ENCODE measurements at places on chromosomes 7 and 10.
A peak's percentile ranks its signal among the peaks of the same experiment; 100 is the strongest.

- H3K27me3 ChIP-seq, result peaks cover 38% of the 10 kb centered on the region
- no peak overlapping the region for H3K4me3 ChIP-seq
- H3K36me3 ChIP-seq, result peaks cover 3% of the 10 kb centered on the region
- H3K4me1 ChIP-seq, result no peaks in the 10 kb centered on the region
Observed at GRCh38 chr7:159049266-159050025, 95.2 kb downstream of the VIPR2 start.

DNA sequence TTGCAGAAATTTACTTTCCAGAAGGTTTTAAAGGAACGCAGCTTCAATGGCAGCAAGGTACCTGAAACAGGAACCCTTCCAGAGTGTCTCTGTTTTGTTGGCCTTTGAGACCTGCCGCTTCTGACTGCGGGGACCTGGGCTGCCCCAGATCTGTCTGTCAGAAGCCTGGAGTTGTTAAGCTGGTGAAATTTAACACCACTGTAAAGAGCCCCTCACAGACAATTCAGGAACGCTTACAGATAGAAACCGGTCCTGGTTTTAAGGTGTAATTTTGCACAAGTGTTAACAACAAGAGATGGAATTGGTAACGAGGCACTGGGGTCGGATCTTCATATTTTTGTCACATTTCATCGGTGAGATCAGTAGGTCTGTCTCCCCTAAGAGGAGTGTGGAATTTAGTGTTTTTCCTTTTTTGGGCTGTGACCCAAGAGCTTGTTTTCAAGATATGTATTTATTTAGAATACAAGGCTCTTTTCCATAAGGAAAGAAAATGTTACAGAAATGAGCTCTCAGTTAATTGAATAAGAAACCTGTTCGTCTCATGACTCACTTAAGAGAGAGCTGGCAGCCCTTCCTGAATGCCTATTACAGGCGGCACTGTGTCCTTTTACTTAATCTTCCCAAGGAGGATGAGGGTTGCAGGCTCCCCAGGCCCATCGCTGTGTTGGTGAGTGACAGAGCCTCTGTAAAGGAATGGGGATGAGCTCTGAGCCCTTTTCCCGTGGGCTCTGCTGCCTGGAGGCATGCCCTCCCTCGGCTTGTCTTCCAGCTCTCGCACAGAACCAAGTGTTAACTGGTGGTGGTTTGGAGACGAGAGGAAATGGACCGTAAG lies 168.7 kb downstream of the CUX1 start:
- peaks cover 7% of the 10 kb centered on the region for H3K36me3 ChIP-seq
- DNase-seq, result no peak
- peaks cover 39% of the 10 kb centered on the region for H3K4me1 ChIP-seq
- no peaks in the 10 kb centered on the region for H3K27me3 ChIP-seq
- H3K4me3 ChIP-seq, result no peak overlapping the region

- H3K36me3 ChIP-seq, result no peaks in the 10 kb centered on the region
- H3K27me3 ChIP-seq, result no peaks in the 10 kb centered on the region
- H3K27ac ChIP-seq, result no peak overlapping the region
- DNase-seq, result no peak
Observed at GRCh38 chr7:51444936-51445335, 128.3 kb upstream of the COBL start.

DNA sequence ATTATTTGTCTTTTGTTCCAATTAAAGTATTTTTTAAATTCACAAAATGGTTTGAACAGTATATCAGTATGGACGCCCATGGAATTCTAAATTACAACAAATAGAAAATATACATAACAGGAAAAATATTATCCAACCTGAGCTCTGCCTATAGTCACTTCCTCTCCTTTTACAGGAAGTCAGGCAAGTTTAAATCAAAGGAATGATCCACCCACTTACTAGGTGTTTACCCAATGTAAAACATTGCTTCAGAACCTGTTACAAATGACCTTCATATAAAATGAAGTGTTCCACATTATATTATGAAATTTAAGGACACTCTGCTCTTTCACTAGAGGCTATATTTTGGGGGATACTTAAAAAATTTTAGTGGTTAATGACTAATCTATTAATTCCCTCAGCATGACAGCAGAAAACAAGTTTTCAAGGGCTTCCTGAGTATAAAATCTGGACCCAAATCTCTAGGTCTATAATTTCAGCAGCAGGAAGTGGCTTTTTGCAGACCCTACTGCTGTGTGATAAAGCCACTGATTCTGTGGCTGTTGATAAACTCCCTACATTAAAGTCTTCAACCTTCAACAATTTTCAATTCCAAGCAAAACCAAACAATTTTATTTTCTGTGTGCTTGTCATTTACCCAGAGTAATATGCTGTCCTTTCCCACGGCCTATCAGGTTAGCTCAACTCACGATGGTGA lies 722.6 kb downstream of the GATA3 start:
- DNase-seq, result no peak
- no peak overlapping the region for H3K4me3 ChIP-seq
- H3K27me3 ChIP-seq, result no peaks in the 10 kb centered on the region
- no peaks in the 10 kb centered on the region for H3K36me3 ChIP-seq

DNA sequence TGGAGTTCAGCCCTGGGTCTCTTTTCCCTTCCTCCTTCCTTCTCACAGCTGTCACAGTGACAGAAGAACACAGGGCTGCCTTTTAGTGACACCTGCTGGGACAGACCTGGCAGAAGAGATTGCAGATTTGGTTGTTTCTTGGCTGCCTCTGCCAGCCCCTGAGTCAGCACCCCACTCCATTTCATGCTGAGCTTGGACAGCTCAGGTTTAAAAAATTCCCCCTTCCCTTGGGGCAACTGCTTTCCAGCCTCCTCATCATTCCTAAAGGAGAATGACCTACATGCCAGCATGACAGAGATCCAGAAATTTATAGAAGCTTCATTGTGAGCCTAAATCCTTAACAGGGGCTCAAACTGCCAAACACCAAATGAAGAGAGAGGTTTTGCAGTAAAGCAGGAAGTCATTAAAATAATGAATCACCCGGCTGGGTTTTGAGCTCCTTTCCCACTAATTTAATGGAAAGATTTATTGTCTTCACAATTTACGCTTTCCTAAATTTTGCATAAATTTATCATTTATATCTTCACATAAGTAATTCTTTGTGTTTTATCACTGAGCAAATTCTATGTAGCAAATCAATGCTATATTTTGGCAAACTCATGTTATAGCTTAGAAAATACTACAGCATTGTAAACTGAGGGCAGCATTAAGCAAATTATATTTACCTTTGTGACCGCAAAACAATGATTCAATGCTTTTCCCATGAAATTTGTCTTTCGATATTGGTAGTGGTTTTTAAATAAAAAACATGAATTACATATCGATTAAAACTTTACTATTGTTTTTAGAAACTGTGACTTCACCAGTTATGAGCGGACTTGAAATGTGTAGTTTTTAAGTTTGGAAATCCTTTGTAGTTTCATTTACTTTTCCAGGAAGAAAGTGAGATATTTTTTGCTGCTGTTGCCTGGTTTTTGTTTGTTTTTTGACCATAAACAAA lies 399.5 kb upstream of the ANKRD30A start:
- peaks cover 40% of the 10 kb centered on the region for H3K4me1 ChIP-seq
- no peaks in the 10 kb centered on the region for H3K36me3 ChIP-seq
- peak overlapping the region; percentile 66 for H3K27ac ChIP-seq

DNA sequence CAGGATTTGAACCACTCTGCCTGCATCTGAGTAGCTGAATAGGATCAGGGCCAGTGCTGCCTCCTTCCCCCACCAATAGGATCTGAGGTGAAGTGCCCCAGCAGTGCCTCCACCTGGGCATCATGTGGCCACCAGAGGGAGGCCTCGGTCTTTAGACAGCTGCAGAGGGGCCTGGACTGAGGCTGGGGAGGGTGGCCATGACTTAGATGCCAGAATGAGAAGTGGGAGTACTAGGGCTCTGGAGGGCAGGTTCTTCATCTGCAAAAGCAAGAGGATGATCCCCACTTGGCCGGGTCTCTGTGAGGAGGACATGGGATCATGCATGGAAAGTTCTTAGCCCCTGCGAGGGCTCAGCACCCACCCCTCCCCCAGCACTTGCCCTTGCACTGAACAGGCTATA lies 56.9 kb downstream of the NEUROG3 start:
- H3K4me1 ChIP-seq, result no peaks in the 10 kb centered on the region
- no peak overlapping the region for H3K27ac ChIP-seq
- no peak overlapping the region for H3K4me3 ChIP-seq

Data from chondrocyte (in vitro differentiated cells).